Right hindlimb (tissue), 1 donor: ENCODE measurements at places on chromosomes 13 and 19.

DNA sequence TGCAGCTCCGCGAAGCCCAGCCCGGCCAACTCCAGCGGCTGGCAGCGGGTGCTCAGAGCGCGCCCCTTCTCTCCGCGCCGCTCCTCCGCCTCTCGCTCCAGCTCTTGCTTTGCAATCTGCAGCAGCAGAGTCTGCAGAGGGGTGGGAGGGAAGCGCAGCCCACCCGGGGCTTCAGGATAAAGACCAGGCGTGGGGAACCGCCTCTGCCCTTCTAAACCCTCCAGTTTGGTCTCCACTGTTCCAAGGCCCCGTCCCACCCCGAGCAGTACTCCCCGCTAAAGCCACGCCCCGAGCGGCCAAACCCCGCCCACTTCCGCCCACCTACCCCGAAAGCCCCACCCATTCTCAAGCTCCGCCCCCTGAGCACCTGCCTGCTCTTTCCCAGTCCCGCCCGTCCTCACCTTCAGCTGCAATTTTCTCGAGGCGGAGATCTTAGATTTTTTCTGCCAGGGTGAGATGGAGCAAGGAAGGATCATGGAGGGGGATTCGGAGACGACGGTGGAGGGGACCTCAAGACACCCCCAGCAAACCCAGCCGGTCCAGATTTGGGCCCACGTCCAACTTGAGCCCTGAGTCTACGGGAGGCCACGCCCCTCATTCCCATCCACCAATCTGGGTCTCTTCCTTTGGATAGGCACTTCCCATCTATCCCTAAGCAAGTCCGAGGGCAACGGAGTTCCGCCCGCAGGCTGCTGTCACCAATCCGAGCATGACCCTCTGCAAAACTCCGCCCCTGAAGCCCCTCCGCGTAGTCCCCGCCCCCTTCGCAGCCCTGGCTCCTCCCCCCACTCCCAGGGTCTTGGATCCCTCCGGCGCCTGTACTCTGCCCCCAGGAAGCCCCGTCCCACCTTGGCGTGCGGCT, 1.1 kb downstream of the TNNI3 start:
- DNase-seq = no peak

GRCh38 chr13:28622286-28622685, 36.6 kb upstream of the POMP start:
- no peak for DNase-seq

DNA sequence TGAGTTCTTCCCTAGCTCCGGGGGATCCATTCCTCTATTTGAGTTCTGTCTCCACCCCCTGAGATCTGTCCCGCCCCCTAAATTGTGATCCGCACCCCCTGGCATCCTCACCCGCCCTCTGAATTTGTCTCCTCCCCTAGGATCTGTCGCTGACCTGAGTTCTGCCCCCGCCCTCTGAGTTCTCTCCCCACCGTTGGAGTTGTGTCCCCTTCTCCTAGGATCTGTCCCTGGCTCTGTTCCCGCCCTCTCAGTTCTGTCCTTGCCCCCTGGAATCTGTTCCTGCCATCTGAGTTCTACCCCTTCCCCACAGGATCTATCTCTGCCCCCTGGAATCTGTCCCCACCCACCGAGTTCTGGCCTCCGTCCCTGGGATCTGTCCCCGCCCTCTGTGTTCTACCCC, 1.0 kb upstream of the SLC17A7 start:
- DNase-seq = peak; percentile 52

- no peak for DNase-seq
Measured at GRCh38 chr13:95553581-95554385, 1.3 kb downstream of the CLDN10 start.

- DNase-seq = no peak
Measured at GRCh38 chr13:39189778-39190177, 151.5 kb downstream of the NHLRC3 start.

- peak; percentile 92 for DNase-seq
Measured at GRCh38 chr19:13839130-13839937, 37.6 kb upstream of the NANOS3 start.

- no peak for DNase-seq
Measured at GRCh38 chr13:51912091-51912490, 50.3 kb downstream of the CCDC70 start.

DNA sequence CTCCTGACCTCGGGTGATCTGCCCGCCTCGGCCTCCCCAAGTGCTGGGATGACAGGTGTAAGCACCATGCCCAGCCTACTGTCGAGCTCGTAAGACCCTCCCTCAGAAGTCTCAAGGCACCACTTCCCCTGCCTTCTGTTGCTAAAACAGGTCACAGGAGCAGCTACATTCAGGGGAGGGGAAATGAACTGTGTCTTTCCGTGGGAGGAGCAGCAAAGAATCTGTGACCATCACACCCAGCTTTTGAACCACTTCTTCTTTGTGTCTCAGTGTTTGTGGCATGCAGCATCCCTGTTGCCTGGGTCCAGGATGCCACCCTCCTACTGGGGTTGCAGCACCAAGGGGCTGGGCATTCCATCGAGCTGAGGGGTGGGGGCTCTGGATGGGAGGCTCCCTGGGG, 7.7 kb upstream of the CSNK1G2 start:
- no peak for DNase-seq

DNA sequence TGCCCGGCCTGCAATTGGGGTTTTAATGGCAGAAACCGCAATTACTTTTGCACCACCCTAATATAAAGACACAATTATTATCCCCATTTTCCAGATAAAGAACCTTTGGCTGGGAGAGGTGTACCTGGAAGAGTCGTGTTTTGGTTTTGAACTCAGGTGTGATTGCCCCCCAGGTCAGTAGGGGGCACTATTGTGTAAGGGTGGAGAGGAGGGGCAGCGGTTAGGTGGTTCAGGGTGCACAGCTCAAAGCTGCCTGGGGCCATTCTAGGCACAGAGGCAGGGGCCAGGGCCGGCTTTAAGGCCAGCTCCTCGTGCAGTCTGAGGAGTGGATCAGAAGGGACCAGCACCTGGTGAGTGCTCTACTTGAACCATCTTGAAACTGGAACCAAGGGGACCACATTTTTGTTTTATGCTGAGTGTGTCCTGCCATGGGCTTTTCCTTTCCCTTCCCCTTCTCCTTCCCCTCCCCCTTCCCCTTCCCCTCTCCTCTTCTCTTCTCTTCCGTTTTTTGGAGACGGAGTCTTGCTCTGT, 5.8 kb upstream of the FCGRT start:
- no peak for DNase-seq

DNA sequence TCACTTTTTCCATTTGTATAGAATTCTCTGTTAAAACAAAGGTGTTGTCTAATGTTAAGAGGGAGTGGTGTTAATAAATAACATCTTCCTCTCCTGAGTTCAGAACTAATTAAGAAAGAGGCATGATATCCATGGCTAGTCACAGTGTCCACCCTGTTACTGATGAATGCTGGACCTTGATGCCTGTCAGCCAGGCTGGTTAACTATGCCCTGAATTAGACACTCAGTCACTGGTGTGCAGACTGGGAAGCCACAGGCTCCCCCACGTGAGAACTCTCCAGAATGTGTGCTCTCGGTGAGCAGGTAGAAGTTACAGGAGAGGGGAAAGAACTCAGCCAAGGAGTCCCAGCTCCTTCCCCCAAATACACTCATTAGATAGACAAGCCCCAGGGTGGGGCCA, 56.1 kb upstream of the RNF113B start:
- no peak for DNase-seq

DNA sequence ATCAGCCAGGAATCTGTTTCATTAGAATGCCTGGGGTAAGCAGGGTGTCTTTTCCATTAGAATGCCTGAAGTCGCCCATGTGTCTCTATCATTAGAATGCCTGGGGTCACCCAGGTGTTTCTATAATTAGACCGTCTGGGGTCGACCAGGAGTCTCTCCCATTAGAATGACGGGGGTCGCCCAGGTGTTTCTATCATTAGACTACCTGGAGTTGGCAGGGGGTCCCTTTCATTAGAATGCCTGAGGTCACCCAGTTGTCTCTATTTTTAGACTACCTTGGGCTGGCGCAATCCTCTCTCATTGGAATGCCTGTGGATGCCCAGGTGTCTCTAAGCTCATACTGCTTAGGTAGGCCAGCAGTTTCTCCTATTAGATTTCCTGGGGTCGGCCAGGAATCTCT, 1447.6 kb downstream of the UQCRFS1 start:
- no peak for DNase-seq
